NCI-H187 treated with DMSO at 0.1 percent for 48 hours (cell line): ENCODE measurements at places on chromosomes 12 and 14.
A peak's percentile ranks its signal among the peaks of the same experiment; 100 is the strongest.

DNA sequence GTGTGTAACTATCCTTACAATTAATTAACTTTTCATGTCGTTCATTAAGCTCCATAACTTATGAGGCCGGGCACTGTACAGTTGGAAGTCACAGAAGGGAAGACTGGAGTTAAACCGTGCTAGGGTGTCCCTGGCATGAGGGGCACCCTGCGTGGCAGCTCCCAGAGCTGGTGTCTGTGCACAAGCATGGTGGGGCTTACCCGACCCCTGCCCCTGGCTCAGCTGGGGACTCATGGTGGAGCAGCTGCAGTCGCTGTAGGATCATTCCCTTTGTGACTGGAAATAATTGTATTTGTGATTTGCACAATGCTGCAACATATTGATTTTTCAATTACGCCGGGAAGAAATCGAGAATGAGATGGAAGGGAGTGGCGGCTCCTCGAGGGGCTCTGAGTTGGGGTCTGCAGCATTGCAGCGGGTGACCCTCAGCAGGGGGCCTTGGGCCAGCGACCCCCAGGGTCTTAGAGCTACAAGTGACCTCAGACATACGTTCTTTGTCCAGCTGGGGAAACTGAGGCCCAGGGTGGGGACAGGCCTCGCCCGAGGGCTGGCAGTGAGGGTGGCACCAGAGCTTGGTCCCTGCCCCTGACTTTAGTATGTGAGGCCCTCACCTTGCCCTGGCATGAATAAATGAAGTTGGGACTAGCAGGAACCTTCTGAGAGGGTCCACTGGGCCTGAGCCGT, 125.4 kb downstream of the KIF26A start:
- DNase-seq = no peak

DNA sequence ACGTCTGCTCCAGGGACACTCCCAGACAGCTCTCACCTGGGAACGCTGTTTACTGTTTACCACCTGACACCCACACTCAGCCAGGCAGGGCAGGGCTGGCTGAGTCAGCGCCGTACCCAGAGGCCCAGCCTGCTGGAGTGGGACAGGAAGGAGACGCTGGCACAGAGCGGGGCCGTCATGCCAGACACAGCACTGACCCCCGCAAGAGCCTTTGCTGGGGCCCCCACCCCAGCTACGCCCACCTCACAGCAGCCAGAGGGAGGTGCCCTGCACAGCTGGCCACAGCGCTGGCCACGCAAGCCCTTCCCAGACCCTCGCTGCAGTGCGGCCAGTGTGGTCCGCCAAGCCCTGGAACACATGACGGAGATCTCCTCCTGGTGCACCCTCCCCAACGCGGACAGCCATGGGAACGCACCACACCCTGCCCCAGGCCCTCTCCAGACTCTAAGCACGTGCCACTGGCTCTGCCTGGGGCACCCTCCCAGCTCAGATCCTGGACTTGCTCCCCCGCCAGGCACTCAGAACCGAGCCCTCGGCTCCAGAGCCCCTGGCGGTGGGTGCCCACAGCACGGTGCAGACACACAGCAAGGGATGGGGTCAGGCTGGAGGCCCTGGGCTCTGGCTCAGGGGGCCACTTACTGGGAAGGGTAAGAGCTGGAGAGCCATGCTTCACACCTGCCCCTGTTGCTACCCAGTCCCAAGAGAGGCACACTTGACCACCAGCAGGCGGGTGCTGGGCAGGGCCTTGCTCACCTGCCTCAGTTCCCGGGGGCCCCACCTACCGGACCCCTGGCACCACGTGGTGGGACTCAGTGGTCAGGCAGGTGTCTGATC, 5.7 kb downstream of the AHNAK2 start:
- no peak for DNase-seq

- no peak for DNase-seq
Measured at GRCh38 chr14:45679853-45680252, 426.9 kb upstream of the MIS18BP1 start.

GRCh38 chr12:113239811-113240331, 18.6 kb downstream of the TPCN1 start:
- DNase-seq = no peak

DNA sequence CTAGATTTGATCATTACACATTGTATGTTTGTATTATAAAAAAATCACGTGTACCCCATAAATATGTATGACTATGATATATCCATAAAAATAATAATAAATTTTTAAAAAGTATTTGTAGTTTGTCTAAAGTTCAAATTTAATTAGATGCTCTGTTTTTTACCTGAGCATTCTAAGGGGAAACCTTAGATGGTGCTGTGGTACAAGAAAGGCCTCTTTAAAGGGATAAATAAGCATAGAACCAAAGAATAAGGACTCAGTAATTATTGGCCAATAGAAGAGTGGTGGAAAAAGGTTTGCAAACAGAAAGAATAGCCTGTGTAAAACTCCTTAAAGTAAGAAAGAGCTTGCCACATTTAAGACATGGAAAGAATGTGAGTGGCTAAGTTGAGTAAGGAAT, 580.1 kb upstream of the SEL1L start:
- DNase-seq = no peak

DNA sequence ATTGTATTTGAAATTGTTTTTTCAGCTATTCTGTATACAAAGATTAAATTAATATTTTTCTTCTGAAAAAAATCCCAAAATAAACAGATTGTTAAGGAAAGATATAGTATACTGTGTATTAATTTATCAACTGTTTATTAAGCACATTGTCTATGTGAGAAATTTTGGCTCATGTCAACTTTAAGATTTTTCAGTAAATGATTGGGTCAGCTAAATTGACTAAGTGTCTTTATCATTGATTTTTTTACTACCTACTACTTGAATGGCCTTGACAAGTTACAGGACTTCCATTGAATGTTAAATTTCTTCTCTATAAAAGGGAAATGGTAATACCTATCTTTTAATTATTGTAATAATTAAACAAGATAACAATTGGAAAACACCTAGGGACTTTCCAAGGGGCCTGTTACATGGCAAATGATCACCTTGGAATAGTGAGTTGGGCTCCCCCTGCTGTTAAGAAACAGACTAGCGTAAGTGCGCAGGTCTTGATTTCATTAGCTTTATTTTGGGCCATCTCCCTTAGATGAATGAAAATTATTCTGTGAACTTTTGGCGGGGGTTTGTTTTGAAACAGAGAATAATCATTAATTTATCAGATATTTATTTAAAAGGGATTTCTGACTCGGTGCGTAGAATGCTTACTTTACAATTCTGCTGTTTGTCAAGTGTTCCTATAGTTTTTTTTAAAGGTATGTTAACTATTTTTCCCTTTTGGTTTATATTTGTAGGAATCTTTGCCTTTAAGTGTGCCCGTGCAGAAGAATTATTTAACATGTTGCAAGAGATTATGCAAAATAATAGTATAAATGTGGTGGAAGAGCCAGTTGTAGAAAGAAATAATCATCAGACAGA, 14.5 kb upstream of the CCT2 start:
- peak; percentile 25 for DNase-seq
